Type B pancreatic cell (in vitro differentiated cells): ENCODE measurements at places on chromosomes 16 and 17. TPM values are rescaled to one million over a fixed set of nuclear protein-coding genes. Genes with fewer than 3 reads are reported as not detected.

DNA sequence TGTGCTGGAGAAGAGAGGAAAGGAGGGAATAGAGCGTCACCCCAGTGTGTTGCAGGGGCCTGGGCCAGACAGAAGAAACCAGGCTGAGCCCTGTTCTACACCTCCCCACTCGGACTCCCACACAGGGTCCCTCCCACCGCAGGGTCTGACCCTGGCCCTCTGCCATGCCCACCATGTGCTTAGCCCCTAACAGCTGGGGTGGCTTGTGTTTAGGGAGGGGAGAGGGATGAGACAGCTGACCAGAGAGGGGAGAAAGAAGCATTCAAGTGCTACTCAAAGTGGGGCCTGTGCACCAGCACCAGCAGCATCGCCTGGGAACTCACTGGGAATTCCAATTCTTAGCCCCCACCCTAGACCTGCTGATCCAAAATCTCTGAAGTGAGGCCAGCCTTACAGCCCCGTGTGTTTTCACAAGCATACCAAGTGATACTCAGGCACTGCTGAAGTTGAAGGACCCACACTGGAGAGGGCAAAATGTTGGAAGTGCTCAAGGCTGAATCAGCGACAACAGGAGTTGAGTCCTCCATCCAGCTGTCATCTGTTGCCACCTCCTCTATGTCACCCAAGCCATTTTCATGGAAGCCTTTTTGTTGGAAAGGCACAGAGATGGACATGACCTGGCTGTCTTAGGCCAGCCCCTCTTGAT is 47.0 kb downstream of the FZD2 start:
- H3K27me3 ChIP-seq, result peaks cover 8% of the 10 kb centered on the region
- no peak overlapping the region for H3K27ac ChIP-seq
- DNase-seq, result no peak

GRCh38 chr17:47192554-47192953 is 3.5 kb upstream of the CDC27 start:
- H3K36me3 ChIP-seq, result no peaks in the 10 kb centered on the region
- peaks cover 17% of the 10 kb centered on the region for H3K4me1 ChIP-seq
- no peak overlapping the region for H3K27ac ChIP-seq

DNA sequence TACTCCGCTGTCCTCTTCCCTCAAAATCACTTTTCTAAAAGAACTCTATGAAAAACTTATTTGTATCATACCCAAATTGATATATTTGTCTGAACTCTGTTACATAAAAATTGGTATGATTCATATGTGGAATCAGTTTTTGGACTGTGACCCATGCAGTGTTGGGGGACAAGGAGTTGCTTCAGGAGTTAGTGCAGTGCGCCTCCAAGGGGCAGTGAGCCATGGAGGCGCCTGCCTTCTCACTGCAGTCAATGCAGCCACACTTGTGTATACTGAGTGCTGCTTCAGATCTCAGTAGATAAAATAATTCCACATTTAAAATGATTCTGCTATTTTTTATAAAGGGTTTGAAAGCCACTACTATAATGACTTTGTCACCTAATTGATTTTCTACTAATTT is 32.5 kb downstream of the DGKE start:
- DNase-seq, result no peak
- H3K36me3 ChIP-seq, result peaks cover 4% of the 10 kb centered on the region
- H3K4me3 ChIP-seq, result no peak overlapping the region
- no peaks in the 10 kb centered on the region for H3K27me3 ChIP-seq
- no peaks in the 10 kb centered on the region for H3K4me1 ChIP-seq

DNA sequence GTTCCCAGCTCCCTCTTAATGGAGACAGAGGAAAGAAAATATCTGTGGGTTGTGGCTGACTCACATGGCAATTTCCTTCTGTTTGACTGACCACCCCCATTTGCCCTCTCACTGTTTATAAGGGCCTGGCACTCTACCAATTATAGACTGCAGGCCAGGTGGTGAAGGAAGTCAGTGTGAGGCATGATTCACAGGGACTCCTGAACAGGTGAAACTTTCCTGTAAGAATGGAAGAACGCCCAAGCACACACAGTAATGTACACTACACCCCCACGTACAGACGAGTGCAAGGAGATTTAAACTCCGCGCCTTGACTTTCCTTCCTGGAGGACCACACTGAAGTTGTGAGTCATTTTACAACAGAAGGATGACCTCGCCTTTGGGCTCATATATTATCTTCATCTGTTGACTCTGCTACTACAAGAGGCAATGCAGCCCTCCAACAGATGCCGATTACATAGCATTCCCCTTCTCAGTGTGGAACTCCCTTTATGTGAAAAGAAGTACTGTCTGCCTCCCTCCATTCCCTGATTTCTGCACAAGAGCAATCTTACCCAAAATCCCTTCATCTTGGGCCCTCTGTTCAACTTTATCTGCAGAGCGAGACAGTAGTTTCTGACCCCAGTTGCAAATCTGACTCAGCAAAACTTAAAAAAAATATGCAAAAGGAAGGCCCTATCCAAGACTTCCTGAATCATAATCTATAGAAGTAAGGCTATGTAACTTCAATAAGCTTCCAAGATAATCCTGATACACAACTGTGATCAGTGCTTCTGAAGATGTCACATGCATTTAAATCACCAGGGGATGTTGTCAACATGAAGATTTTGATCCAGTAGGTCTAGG is 163.6 kb downstream of the SHISA6 start:
- no peaks in the 10 kb centered on the region for H3K4me1 ChIP-seq
- no peaks in the 10 kb centered on the region for H3K36me3 ChIP-seq
- H3K27ac ChIP-seq, result no peak overlapping the region
- no peak for DNase-seq
- no peak overlapping the region for H3K4me3 ChIP-seq

GRCh38 chr16:7161891-7162290 is 170.8 kb upstream of the RBFOX1 start:
- H3K4me3 ChIP-seq, result no peak overlapping the region
- no peaks in the 10 kb centered on the region for H3K36me3 ChIP-seq
- no peak overlapping the region for H3K27ac ChIP-seq
- H3K4me1 ChIP-seq, result peaks cover 3% of the 10 kb centered on the region

DNA sequence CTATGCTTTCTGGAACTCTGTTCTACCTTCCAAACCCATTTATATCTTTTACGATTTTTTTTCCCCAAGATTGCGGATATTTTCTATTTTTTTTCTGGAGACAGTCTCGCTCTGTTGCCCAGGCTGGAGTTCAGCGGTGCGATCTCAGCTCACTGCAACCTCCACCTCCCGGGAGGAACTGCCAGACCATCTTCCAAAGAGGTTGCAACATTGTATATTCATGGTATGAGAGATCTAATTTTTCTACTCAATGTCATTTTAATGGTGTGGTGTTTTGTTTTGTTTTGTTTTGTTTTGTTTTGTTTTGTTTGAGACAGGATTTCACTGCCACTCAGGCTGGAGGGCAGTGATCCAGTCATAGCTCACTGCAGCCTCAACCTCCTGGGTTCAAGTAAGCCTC is 8.5 kb upstream of the BMERB1 start:
- no peaks in the 10 kb centered on the region for H3K27me3 ChIP-seq
- no peaks in the 10 kb centered on the region for H3K4me1 ChIP-seq
- no peaks in the 10 kb centered on the region for H3K36me3 ChIP-seq
- no peak overlapping the region for H3K4me3 ChIP-seq

DNA sequence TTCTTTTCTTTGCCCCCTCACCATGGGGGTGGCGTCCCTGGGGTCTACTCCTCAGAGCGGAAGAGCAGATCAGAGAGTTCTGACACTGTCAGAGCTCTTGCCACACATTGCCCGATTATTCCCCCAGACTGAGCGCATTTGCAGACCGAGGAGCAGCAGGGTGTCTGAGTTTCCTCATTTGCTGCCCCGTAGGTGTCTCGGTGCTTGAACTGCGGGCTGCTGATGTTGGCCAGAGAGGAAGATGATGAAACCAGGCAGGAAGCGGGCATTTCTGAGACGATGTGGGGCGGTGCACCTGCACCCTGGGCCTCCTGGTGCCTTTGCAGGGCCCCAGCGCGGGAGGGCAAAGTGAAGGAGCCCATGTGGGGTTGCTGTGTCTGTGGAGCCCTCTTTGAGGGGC is 55.2 kb downstream of the ARSG start:
- no peak overlapping the region for H3K4me3 ChIP-seq
- H3K27me3 ChIP-seq, result peaks cover 2% of the 10 kb centered on the region
- H3K4me1 ChIP-seq, result peaks cover 6% of the 10 kb centered on the region
- DNase-seq, result no peak

DNA sequence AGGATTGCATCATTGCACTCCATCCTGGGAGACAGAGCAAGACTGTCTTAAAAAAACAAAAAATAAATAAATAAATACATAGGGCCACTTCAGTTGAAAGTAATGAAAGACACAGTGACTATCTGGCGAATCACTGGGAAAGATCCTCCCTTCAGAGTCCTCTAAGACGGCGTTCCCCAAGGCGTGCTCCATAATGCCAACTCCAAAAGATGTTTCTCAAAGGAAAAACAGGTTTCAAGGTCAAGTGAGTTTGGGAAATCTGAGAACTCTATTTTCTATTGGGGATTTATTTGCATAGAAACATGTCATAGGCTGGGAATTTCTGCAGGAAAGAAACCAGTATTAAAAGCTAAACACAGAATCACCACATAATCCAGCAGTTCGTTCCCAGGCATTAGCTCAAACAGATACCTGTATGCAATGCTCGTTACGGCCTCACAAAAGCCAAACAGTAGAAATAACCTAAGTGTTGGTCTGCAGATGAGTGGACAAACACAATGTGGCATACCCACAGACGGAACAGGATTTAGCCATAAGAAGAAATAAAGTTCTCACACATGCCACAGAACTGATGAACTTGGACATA is 7.9 kb downstream of the KLHDC4 start:
- no peaks in the 10 kb centered on the region for H3K27me3 ChIP-seq
- DNase-seq, result no peak
- peaks cover 6% of the 10 kb centered on the region for H3K36me3 ChIP-seq

DNA sequence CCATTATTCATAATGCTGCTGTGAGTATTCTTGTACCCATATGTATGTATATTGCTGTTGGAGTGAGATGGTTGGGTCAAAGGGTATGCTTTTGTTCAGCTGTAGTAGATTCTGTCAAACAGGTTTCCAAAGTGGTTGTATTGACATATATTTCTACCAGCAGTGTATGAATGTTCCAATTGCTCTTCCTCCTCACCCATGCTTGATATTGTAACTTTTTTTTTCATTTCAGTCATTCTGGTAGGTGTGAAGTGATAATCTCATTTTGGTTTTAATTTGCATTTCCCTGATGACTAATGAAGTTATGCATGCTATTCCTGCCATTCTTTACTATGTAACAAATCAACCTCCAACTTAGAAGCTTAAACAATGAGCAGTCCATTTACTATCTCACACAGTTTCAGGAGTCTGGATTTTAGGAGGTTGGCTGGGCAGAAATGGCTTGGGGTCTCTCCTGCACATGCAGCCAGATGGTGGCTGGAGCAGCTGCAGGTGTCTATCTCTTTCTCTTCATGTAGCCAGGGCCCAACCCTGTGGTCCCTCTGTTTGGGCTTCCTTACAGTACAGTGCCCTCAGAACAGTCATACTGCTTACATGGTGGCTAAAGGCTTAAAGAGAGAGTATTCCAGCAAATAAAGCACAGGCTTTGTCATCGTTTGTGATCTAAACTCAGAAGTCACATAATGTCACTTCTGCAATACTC is 21.2 kb downstream of the ERAL1 start:
- no peak overlapping the region for H3K4me3 ChIP-seq
- H3K36me3 ChIP-seq, result peaks cover 9% of the 10 kb centered on the region
- no peak overlapping the region for H3K27ac ChIP-seq
- no peaks in the 10 kb centered on the region for H3K4me1 ChIP-seq
- no peak for DNase-seq
- no peaks in the 10 kb centered on the region for H3K27me3 ChIP-seq

DNA sequence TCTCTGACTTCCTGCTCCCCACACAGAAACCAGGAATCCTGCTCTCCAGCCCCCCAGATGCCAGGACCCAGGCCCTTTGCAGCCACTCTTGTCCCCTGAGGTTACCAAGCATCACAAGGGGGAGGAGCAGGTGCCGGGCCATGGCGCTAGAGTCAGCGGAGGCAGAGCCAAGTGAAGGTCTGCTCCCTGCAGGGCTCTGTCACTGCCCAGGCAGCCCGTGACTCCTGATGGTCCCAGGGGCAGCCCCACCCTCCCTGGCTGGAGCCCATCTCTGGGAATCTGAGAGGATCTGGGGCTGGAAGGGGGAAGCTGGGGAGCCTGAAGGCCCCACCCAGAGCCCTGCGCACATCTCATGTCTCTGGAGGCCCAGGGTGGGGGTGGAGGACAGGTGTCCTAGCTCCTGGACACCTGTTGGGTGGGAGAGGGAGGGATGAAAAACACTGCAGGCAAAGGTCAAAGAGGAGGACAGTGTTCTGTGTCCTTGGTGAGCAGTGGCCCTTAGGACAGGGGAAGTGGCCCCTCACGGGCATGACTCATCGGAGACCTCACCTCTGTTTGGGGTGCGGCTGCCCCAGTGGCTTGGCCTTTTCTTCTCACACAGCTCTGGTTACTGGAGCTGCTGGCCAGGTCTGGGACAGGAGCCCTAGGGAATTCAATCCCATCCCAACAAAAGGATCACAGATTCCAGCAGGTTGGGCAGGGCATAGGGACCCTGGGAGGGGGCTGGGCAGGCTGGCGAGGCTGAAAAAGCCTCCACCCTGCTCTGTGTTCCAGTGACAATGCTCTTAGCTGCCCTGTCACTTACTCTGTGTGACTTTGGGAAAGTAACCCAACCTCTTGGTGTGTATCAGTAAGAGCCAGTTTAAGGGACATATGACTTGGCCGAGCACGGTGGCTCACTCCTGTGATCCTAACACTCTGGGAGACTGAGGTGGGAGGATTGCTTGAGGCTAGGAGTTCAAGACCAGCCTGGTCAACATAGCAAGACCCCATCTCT is at the start of gene PRSS36:
TSS of gene PRSS36 (minus strand) at position 173 of the 997 bp plus-strand sequence. CDS start at position 142, 31 bp downstream.
- no peak for DNase-seq
- no peaks in the 10 kb centered on the region for H3K4me1 ChIP-seq
- H3K36me3 ChIP-seq, result no peaks in the 10 kb centered on the region
- H3K27ac ChIP-seq, result no peak within 1 kb of the TSS
- peaks cover 40% of the 10 kb centered on the region for H3K27me3 ChIP-seq

- no peak overlapping the region for H3K4me3 ChIP-seq
- DNase-seq, result no peak
These were observed 40.6 kb upstream of the ZNF267 start for GRCh38 chr16:31833047-31833446.

DNA sequence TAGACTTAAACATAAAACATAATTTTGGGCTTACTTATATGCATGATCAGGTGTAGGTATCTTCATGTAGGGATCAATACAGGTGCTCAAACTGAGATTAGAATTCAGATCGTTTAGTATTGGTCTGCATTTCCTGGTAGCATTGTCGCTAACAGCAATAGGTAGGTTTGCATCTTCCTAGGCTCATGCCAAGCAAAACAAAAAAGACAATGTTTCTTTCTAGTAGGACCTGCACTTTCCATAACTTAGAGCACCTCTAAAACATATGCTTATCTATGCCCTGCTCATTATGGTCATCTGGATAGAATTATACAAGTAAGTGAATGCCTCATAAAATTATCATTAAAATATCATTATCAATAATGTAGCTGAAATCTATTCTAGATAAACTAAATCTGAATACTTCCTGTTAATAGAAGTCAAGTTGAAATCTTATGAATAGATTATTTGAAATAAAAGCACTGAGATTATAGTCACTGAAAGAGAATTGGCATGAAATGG is 26.7 kb downstream of the PCTP start:
- no peak for DNase-seq
- H3K4me3 ChIP-seq, result no peak overlapping the region
- H3K36me3 ChIP-seq, result peaks cover 27% of the 10 kb centered on the region

The SEZ6L2 gene
- total RNA-seq, result 19.3 and 19.4 TPM in 2 replicates

The DRC3 gene
- total RNA-seq, result 3.4 and 8.9 TPM in 2 replicates

The SLC52A1 gene
- total RNA-seq, result 0.19 and 1.5 TPM in 2 replicates
